ENCODE measurements at places on chromosomes 11 and 22.
A peak's percentile ranks its signal among the peaks of the same experiment; 100 is the strongest.

- DNase-seq = no peak
These were observed 55.2 kb upstream of the BARX2 start for GRCh38 chr11:129320494-129320893.

- DNase-seq = no peak
These were observed 618.9 kb downstream of the BRD1 start for GRCh38 chr22:49208768-49209252.

- no peak for DNase-seq
These were observed 29.2 kb downstream of the SCUBE1 start for GRCh38 chr22:43313890-43314474.

DNA sequence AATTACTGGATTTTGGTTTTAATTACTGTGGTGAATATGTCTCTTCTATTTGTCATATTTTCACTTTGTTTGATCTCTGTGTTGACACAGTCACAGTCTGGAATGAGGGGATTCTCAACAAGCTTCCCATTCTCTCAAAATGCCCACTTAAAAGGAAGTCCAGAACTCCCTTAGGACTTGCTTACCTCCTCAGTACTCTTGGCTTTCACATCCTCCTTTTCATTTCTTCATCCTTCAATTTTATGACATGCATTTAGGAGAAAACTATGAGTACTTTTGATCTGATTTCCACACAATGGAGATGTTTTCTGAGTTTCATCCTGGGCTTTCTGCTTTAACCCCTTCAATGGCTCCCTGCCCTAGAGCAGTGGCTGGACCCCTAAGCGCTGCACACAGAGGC, 49.3 kb upstream of the FLI1 start:
- no peak for DNase-seq

DNA sequence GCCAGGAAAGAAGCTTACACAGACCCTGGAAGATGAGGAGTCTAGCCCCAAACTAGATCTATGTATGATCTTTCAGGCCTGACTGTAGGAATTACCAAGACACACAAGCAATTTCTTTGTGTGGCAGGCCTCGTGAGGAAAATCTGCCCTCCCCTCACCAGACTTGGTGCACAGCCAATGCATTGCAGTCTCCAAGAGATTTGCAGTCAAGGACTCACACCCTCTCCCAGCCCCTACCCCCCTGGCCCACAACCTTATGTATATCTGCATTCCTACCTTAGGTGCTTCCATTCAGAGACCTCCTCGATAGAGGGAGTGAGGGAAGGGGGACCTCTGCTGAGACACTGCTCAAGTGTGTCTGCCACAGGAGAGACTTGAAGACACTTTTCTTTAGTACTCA, 9.8 kb downstream of the OR8B12 start:
- DNase-seq = no peak

- DNase-seq = no peak
These were observed 118.1 kb downstream of the DBX1 start for GRCh38 chr11:20042045-20042639.

DNA sequence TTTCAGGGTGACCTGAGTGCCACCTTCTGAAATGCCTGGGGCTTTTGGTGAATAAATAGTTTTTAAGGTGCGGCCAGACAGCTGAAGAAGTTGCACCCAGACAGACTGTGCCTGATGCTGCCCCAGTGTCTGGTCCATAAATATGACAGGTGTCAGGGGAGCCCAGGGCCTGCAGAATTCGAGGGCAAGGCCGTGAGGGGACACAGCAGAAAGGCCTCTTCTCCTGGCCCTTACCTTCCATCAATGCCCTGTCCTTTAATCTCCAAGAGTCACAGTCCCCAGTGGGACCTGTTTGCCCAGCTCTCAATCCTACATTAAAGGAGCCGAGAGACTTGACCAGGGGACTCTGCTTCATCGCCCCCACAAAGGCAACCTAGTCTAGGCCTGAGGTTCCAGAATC, 45.7 kb downstream of the NAT10 start:
- DNase-seq = no peak

- DNase-seq = peak; percentile 76
These were observed at the start of gene MRPL40 for GRCh38 chr22:19432133-19432851. MRPL40 (plus strand) TSS chr22:19432545; CDS start chr22:19432555, 10 bp downstream.

GRCh38 chr11:124115782-124116616, 749 bp downstream of the VWA5A start:
- DNase-seq = no peak

- DNase-seq = no peak
These were observed 2.0 kb upstream of the PRDM11 start for GRCh38 chr11:45144126-45145082.

DNA sequence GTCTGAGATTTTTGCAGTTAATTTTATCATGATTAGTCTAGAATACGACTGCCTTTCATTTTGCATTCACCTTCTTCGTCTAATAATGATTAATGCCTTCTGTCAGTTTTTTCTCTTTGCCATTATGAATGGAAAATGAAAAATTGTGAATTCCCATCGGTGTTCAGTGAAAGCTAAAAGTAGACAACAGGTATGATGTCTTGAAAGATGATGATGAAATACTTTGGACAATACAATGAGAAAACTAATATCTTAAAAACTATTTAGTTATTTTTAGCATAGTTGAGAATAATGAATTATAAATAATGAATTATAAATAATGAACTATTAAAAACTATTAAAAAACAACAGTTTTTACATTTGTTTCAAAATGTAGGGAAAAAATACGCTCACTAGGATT, 5.0 kb downstream of the C11orf58 start:
- DNase-seq = no peak

- DNase-seq = no peak
These were observed 100.1 kb downstream of the ATXN10 start for GRCh38 chr22:45771711-45772110.

DNA sequence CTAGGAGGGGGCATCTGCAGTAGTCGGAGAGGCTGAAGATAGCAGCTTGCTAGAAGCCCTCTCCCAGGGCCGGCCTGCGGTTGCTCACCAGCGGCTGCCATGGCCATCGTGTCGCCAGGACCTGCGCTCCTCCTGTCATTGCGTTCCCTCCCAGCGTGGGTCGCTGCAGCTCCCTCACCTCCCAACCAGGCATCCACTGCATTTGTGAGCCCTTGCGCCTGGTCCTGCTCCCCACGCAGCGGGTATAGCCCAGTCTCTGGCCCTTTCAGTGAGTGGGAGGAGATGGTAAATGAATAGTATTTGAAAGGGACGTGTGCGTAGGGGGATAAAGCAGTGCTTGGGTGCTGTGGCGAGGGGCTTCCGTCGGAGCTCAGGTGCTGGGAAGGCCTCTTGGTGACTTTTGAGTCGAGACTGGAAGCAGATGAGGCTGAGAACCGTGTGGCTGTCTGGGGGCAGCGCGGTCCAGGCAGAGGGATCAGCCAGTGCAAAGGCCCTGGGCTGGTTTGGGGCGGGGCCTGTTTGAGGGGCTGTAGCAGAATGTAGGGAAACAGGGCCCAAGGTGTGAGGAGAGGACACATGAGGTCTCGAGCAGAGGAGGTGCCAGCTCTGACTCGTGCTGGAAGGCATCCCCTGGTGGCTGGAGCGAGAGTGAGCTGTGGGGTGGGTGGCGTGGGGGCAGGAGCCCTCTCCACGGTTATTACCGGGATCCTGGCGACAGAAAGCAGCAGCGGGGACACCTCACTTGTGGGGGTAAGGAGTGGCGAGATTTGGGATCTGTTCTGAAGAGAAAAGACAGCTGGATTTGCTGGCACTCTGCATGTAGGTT, 39.3 kb downstream of the LRP5 start:
- no peak for DNase-seq

GRCh38 chr22:30046716-30047363, 33.4 kb upstream of the HORMAD2 start:
- no peak for DNase-seq

- no peak for DNase-seq
These were observed 29.5 kb upstream of the BID start for GRCh38 chr22:17803609-17804270.

DNA sequence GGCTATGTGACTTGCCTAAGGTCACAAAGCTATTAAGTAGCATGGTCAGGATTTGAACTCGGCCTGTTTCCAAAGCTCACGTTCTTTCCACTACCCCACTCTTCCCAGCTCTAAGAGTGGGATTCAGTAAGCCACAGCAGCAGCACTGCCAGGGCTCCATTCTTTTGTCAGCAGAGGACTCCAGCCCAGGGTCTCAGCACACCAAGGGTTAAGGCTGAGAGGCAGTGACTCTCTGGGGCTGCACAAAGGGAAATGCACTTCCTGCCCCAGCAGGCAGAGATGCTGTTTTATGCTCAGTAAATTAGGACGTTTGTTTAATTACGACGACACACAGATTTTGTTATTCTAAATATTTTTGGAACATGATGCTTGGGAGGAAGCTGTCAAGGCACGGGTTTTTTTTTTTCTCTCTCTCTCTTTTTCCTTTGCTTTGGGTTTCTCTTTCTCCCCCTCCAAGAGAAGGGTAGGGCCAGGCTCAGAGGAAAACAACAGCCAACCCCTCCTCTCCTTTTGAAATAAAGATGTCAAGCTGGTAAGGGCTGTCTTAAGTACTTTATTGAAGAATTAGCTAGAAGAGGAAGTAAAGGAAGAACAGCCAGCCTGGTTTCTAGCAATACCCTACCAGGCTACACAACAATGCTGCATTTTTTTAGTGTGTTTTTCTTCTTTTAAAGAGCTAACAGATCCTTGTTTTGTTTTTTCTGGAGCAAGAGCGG, 2.8 kb downstream of the MYH9 start:
- DNase-seq = peak; percentile 43

GRCh38 chr11:3962406-3962840, 107.0 kb downstream of the STIM1 start:
- no peak for DNase-seq

GRCh38 chr11:94586546-94586945, 19.4 kb downstream of the PIWIL4 start:
- DNase-seq = no peak

DNA sequence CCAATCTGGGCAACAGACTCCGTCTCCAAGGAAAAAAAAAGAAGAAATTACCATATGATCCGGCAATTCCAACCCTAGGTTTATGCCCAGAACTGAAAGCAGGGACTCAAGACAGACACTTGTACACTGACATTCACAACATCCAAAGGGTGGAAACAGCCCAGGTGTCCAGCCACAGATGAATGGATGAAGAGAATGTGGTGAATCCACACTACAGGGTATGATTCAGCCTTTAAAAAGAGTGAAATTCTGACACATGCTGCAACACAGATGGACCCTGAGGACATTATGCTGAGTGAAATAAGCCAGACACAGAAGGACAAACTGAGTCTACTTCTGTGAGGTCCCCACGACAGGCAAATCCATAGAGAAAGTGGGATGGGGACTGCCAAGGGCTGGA, 43.9 kb downstream of the SGSM3 start:
- no peak for DNase-seq

DNA sequence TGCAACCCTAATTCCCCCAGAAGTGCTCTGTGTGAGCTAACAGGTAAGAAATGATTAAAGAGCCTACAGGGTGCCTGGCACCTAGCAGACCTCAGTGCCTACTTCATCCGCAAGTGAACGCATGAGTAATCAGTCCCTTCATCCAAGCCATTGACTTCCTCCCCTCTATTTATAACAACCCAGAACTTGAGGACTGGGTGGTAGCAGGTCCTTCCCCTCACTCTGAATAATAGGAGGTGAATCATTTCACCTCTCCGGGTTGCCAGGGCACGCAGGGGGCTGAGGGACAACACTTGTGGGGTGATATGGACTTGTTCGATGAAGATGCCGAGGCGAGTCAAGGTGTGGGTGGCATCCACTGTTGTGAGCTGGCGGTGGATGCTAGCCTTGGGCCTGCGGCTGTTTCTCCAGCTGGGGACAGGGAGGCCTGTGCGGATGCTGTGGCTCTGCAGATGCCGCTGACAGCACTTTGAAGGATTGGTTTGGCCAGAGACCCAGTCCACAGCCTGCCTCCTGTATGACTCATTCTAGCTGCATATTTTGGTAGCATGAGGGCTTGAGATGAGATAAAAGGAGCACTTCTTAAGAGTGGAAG, 11.7 kb upstream of the SORL1-AS1 start:
- DNase-seq = peak; percentile 69

DNA sequence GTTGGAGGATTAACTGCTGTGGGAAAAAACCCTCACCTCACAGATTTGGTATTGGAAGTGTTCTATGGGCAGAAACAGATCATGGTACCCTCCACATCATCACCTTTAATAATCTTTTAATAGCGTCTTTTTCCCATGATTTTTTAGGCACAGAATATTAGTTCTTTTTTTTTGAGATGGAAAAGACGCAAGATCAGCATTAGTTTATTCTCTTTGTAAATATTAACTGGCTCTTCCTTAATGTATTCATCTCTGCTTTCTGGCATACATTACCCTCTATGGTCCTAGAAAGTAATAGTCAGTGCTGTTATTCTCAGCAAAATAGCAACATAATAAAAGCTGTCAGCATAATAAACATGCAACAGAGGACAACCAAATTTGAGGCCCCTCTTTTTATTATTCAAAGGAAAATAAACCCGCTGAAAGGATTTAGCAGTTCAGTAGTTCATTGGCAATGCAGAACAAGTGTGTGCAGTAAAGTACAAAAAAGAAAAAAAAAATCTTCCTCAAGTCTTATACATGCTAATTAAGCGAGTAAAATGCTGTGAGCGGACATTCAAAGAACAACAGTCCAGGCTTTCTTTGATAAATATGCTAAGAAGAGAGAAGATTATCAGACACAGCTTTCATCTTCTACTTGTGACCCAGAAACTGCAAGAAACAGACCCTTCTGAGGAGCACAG, 37.5 kb upstream of the DDI1 start:
- DNase-seq = no peak

- no peak for DNase-seq
These were observed 306.0 kb downstream of the BUD13 start for GRCh38 chr11:116466801-116467200.

DNA sequence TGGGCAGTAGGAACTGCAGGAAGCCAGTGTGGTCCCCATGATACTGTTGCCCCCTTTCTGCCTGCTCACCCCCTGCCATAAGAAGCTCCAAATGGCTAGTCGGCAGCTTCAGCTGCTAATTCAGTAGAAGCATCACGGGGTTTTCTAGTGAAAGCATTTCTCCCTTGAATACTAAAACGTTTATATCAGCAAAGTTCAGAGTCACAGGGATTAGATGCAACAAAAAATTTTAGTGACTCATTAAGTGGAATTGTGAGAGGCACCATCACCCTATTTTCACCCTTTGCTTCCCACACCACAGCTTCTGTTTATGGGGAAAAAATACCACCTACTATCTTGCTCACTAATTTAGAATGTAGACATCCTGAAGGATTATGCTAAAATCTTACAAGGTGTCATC, 25.2 kb downstream of the RAB39A start:
- no peak for DNase-seq

- DNase-seq = no peak
These were observed 261.1 kb downstream of the SBF2 start for GRCh38 chr11:10032935-10033334.

- DNase-seq = no peak
These were observed 11.3 kb downstream of the MUC5B start for GRCh38 chr11:1234054-1234720.

All from activated CD4-positive, alpha-beta T cell treated with anti-CD3 and anti-CD28 coated beads for 1 hour (primary cell).